ENCODE measurements at places on chromosomes 5 and 9. TPM values are rescaled to one million over a fixed set of nuclear protein-coding genes. Genes with fewer than 3 reads are reported as not detected.

HAPLN1 gene
- 0.19 TPM for polyA plus RNA-seq

RAB24 gene
- polyA plus RNA-seq: 22.9 TPM

GRCh38 chr9:125906893-125907292 lies 159.7 kb downstream of the PBX3 start:
- no peak for DNase-seq

DNA sequence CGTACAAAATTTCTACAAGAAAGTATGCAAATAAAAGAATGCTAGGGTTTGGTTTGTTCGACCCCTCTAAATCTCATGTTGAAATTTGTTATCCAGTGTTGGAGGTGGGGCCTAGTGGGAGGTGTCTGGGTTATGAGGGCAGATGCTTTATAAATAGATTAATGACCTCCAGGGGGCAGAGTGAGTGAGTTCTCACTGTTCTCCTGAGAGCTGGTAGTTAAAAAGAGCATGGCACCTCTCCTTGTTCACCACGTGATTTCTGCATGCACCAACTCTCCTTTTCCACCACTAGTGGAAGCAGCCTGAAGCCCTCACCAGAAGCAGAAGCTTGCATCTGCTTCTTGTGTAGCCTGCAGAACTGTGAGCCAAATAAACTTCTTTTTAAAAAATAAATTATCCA lies 50.4 kb upstream of the FAM170A start:
- DNase-seq: no peak

TMEM141 gene
- polyA plus RNA-seq: 34.3 TPM
